ENCODE measurements at places on chromosomes 5 and 9.

- peak; percentile 56 for DNase-seq
These were observed 47.5 kb downstream of the DAB2IP start for GRCh38 chr9:121698627-121699570.

- no peak for DNase-seq
These were observed 23.6 kb upstream of the SARDH start for GRCh38 chr9:133761641-133762248.

DNA sequence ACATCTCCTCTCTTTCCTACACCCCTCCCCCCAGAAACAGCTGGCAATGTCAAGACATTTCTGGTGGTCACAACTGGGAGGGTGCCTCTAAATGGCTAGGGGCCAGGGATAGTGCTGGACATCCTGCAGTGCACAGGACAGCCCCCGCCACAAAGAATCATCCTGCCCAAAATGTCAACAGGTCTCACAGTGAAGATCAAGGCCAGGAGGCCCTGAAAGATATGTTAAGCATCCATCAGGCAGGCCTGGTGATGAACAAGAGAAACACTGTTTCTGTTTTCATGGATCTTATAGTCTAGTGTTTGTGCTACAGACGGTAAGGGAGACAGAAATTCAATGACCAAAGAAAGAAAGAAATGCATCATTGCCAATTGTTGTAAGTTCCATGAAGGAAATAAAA, 45.9 kb downstream of the WWC1 start:
- no peak for DNase-seq

- DNase-seq: no peak
These were observed 106.5 kb downstream of the GLIS3 start for GRCh38 chr9:4193391-4193790.

- DNase-seq: no peak
These were observed 3.6 kb downstream of the SUSD3 start for GRCh38 chr9:93061791-93062763.

DNA sequence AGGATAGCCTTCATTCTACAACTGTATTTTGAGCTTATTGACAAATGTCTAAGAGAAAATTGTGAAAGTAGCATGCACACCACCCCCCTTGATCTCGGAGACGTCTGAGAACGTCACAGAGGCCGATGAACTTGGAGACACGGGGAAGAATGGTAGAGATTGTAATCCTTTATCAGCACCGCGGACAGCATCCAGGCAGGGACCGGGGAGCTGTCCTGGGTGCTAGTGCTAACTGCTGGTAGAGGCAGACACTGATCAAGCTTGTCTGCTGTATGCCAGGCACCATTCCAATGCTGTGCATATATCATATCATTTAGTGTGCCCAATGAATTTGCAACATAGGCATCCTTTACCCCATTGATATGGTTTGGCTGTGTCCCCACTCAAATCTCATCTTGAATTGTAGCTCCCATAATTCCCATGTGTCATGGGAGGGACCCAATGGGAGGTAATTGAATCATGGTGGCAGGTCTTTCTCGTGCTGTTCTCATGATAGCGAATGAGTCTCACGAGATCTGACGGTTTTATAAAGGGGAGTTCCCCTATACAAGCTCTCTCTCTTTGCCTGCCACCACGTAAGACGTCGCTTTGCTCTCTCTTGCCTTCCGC, 98.8 kb downstream of the LHX2 start:
- DNase-seq: peak; percentile 34

GRCh38 chr9:124032247-124032646, 20.7 kb downstream of the LHX2 start:
- DNase-seq: no peak

DNA sequence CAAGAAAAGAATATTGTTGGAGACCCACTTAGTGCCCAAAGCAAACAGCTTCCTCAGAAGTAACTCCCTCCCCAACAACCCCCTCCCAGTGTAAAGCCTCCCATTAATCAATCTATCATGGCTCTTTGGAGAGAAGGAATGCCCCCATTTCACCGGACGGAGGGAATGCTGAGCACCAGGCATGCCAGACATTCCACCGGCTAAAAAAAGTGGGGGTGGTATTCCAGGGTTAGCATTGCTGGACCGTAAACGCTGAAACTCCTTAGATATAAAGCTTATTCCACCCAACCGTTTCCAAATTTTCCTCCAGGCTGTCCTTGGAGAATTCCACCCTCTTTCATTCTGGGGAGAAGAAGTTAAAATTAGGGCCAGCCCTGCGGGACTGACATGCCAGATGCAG, 363 bp upstream of the MAMDC2 start:
- no peak for DNase-seq

Measured in CD4-positive, alpha-beta T cell treated with Interleukin-21 for 1 hour (primary cell).